Fibroblast of lung (primary cell): ENCODE measurements at places on chromosomes 16 and 17. TPM values are rescaled to one million over a fixed set of nuclear protein-coding genes. Genes with fewer than 3 reads are reported as not detected.

RCVRN gene
- total RNA-seq: not detected in 2 replicates

PDPK1 gene
- 17.7 and 25.9 TPM in 2 replicates for total RNA-seq

SEZ6 gene
- not detected in 2 replicates for total RNA-seq

TBC1D28 gene
- not detected in 2 replicates for total RNA-seq

RDM1 gene
- total RNA-seq: under 0.01 and 0.83 TPM in 2 replicates

DEXI gene
- total RNA-seq: 44.7 and 49.9 TPM in 2 replicates

- no peaks in the 10 kb centered on the region for H3K36me3 ChIP-seq
- H3K27me3 ChIP-seq: no peaks in the 10 kb centered on the region
- no peaks in the 10 kb centered on the region for H3K4me1 ChIP-seq
- no peak overlapping the region for H3K27ac ChIP-seq
- H3K4me3 ChIP-seq: no peak overlapping the region
- no peak for DNase-seq
Observed at GRCh38 chr17:17560975-17561374, 30.5 kb downstream of the PEMT start.

DNA sequence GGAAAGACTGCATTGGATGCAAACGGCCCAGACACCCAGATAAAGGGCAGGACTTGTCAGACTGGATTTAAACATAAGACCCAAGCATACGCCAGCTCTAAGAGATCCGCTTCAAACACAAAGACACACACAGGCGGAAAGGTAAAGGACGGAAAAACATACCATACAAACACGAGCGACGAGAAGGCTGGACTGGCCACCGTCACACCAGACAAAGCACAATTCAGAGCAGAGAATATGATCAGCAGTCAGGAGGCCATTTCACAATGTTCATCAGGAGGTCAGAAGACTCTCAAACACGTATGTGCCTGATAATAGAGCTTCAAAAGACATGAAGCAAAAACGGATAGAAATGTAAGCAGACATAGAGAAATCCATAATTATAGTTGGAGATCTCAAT lies 84.9 kb upstream of the GNG13 start:
- no peak overlapping the region for H3K4me3 ChIP-seq
- DNase-seq: no peak
- H3K36me3 ChIP-seq: no peaks in the 10 kb centered on the region

GRCh38 chr17:66240013-66240412 lies 10.8 kb upstream of the APOH start:
- H3K27ac ChIP-seq: no peak overlapping the region
- DNase-seq: no peak
- H3K4me1 ChIP-seq: no peaks in the 10 kb centered on the region
- H3K27me3 ChIP-seq: no peaks in the 10 kb centered on the region
- H3K36me3 ChIP-seq: no peaks in the 10 kb centered on the region
- H3K4me3 ChIP-seq: no peak overlapping the region

GRCh38 chr17:61413661-61414126 lies 14.1 kb downstream of the TBX2 start:
- H3K27ac ChIP-seq: peak overlapping the region; percentile 89
- peak overlapping the region; percentile 74 for H3K4me3 ChIP-seq
- no peaks in the 10 kb centered on the region for H3K27me3 ChIP-seq
- H3K36me3 ChIP-seq: peaks cover 2% of the 10 kb centered on the region
- peak; percentile 20 for DNase-seq

GRCh38 chr17:10837921-10838320 lies at the start of gene PIRT:
Gene PIRT, minus strand, starts transcription at chr17:10838087. Its CDS starts 12,442 bp downstream, at chr17:10825645.
- no peak within 1 kb of the TSS for H3K4me3 ChIP-seq
- no peak within 1 kb of the TSS for H3K27ac ChIP-seq
- DNase-seq: no peak
- H3K4me1 ChIP-seq: no peaks in the 10 kb centered on the region
- H3K27me3 ChIP-seq: no peaks in the 10 kb centered on the region

DNA sequence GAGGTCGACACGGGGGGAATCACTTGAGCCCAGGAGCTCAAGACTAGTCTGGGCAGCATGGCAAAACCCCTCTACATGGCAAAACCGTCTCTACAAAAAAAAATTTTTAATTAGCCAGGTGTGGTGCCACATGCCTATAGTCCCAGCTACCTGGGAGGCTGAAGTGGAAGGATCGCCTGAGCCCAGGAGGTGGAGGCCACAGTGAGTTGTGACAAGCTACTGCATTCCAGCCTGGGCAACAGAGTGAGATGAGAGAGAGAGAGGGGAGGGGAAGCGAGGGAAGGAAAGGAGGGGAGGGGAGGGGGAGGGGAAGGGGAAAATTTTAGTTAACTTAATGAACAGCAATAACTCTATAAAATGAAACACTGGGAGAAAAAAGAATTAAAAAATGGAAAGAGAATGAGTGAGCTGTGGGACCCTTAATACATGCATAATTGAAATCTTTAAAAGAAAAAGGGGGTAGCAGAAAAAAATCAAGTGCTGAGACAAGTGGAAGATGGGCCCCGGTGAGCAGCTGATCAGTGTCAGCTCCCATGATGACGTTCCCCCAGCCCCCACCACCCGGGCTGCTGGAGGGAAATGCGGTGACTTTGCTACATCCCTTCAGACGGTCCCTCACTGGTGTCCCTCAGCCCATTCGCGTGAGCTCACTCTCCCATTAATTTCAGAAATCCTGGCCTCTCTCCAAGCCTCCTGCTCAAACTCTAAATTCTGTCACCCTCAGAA lies 2.7 kb downstream of the ASGR2 start:
- no peak for DNase-seq
- H3K36me3 ChIP-seq: no peaks in the 10 kb centered on the region
- no peak overlapping the region for H3K4me3 ChIP-seq
- no peak overlapping the region for H3K27ac ChIP-seq
- no peaks in the 10 kb centered on the region for H3K4me1 ChIP-seq

- no peaks in the 10 kb centered on the region for H3K36me3 ChIP-seq
- no peaks in the 10 kb centered on the region for H3K4me1 ChIP-seq
- no peak overlapping the region for H3K27ac ChIP-seq
- DNase-seq: no peak
- H3K27me3 ChIP-seq: peaks cover 10% of the 10 kb centered on the region
- H3K4me3 ChIP-seq: no peak overlapping the region
Observed at GRCh38 chr17:45955326-45955725, 43.7 kb upstream of the STH start.

DNA sequence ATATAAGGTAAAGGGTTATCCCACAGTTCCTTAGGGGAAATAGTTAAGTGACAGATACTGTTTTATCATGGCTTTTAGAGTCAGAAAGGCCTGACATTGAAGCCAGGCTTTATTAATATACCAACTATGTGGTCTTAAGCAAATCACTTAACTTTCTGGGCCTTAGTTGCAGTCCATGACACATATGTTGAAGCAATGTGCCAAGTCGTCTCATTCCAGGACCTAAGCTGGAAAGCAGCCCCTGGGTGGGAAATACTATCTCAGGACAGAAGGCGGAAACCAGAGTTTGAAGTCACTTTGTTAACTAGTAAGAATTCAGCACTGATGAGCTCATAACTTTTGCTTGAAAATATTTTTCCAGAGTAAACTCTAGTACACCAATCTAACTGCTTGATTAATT lies 80.0 kb downstream of the USP32 start:
- H3K36me3 ChIP-seq: no peaks in the 10 kb centered on the region
- no peak overlapping the region for H3K27ac ChIP-seq
- no peak overlapping the region for H3K4me3 ChIP-seq
- H3K27me3 ChIP-seq: no peaks in the 10 kb centered on the region
- H3K4me1 ChIP-seq: no peaks in the 10 kb centered on the region

GRCh38 chr17:43766413-43767052 lies 7.9 kb upstream of the SOST start:
- H3K36me3 ChIP-seq: peaks cover 3% of the 10 kb centered on the region
- DNase-seq: peak; percentile 47
- H3K4me1 ChIP-seq: no peaks in the 10 kb centered on the region

- peaks cover 9% of the 10 kb centered on the region for H3K27me3 ChIP-seq
- H3K4me3 ChIP-seq: no peak overlapping the region
Observed at GRCh38 chr16:66403531-66404145, 23.5 kb upstream of the BEAN1 start.

DNA sequence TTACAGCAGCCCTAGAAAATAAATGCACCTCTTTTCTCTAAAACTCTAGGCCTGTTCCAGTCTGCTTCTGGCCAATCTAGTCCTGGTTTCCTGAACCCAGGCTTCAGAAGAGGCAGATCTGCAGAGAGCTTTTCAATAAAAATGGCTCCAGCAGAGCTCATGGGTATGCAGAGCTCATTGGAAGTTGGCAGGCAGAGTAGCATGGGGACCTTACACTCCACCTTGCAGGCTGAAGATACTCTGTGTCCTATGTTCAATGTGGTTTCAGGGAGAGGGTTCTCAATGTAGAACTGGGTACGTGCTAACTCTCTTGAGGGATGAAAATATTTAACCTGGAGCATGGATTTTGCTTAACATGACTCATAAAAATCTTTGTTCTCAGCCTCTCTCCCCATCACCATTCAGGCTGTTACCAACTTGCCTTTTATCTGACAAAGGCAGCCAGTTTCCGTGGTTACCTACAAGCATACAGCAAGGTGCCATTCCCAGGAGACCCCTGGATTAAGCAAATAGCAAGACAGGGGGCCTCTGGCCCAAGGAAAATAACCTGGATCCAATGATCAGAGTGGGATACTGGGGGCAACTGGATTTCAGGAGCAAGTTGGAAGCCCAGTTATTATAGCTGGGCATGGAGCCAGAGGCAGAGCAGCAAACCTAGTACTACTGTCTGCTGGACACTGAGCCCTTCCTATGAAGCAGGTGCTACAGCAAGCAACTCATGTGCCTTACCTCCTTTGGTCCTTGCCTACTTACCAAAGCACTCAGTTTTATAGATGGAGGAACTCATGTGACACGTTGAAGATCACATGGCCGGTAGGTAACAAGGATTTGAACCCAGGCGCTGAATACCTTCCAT lies 98.2 kb upstream of the DHX40 start:
- no peaks in the 10 kb centered on the region for H3K4me1 ChIP-seq
- no peaks in the 10 kb centered on the region for H3K36me3 ChIP-seq
- no peak overlapping the region for H3K27ac ChIP-seq

DNA sequence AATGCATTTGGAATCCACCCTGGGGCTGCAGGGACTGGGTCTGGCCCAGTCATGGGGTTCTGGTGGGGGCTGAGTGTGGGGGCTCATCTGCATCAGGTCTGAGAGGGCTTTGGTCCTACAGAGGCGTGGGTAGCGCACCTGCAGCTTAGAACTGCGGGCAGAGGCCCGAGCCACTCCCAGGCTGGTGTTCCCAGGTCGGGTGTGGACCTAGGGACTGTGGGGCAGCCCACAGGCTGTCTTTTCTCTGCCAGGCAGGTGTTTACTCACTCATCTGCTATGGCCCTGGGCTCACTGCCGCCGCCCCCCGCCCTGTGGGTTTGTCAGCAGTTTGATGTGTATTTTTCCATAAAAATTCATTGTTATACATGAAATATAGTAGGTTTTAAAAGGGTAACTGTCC lies 27.0 kb upstream of the DOC2B start:
- H3K4me3 ChIP-seq: no peak overlapping the region
- no peaks in the 10 kb centered on the region for H3K36me3 ChIP-seq
- no peaks in the 10 kb centered on the region for H3K27me3 ChIP-seq
- no peaks in the 10 kb centered on the region for H3K4me1 ChIP-seq

DNA sequence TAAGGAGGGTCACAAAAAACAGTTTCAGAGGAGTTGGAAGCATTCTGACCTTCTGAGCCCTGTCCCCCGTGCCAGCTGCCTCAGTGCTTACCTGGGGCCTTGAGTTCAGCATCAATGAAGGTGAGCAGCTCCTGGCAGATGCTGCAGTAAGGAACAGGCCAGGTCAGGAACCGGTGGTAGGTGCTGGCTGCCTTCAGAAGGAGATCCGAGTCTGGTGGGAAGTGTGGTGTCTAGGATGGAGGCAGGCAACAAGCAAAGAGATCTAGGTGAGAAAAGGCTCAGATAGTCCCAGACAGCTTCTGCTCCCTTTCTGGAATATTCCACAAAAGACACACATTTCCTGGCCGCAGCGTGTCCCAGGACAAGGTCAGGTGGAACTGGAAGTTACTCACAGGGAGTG lies 37.2 kb upstream of the PIK3R6 start:
- no peak for DNase-seq
- no peak overlapping the region for H3K4me3 ChIP-seq
- H3K27ac ChIP-seq: no peak overlapping the region
- no peaks in the 10 kb centered on the region for H3K27me3 ChIP-seq
- H3K36me3 ChIP-seq: no peaks in the 10 kb centered on the region

- DNase-seq: no peak
- no peaks in the 10 kb centered on the region for H3K4me1 ChIP-seq
- no peaks in the 10 kb centered on the region for H3K27me3 ChIP-seq
- H3K36me3 ChIP-seq: no peaks in the 10 kb centered on the region
- no peak overlapping the region for H3K4me3 ChIP-seq
Observed at GRCh38 chr17:36068524-36068923, 4.5 kb downstream of the CCL18 start.

DNA sequence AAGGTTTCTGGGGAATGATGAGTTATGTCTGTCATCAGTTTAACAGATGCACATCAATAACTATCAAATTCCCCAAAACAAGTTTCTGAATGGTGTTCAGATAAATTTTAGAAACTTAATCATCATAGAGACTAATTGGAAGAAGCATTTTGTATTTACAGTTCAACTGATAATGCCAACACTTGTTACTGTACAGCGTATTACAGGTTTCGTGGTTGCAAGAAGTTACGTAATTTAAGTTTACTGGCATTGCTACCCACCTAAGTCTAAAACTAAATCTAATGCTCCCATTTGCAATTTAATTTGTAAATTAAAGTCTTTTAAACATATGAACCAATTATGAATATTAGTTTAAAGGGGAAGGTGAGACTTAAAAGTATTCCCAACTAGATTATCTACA lies 3.0 kb downstream of the SRSF1 start:
- no peak for DNase-seq
- H3K36me3 ChIP-seq: peaks cover 12% of the 10 kb centered on the region
- no peaks in the 10 kb centered on the region for H3K27me3 ChIP-seq
- peaks cover 14% of the 10 kb centered on the region for H3K4me1 ChIP-seq

- H3K27me3 ChIP-seq: no peaks in the 10 kb centered on the region
- H3K27ac ChIP-seq: no peak overlapping the region
- no peaks in the 10 kb centered on the region for H3K4me1 ChIP-seq
Observed at GRCh38 chr17:74163836-74164235, 39.6 kb upstream of the RPL38 start.

- no peaks in the 10 kb centered on the region for H3K4me1 ChIP-seq
- peaks cover 16% of the 10 kb centered on the region for H3K27me3 ChIP-seq
- no peak overlapping the region for H3K27ac ChIP-seq
- DNase-seq: no peak
Observed at GRCh38 chr17:46809110-46809571, 9.4 kb downstream of the WNT3 start.

DNA sequence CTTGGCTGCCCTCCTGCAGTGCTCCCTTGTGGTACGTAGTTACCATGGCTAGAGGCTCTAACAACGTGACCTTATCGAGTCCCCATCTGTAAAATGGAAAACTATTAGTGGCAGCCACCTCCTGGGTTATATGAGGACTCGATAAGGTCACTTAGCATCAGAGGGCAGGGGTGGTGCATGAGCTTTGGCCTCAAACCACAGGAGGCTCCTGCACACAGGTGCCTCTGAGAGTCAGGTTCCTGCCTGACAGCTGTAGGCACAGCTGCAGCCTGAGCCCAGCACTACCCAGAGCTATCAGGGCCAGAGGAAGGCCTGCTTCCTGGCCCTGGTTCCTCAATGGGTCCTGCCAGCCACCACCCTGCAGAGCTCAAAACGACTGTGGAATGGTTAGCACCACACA lies 57.2 kb upstream of the SEC14L1 start:
- peaks cover 3% of the 10 kb centered on the region for H3K4me1 ChIP-seq
- H3K27ac ChIP-seq: no peak overlapping the region
